Left ventricle myocardium inferior (tissue), 1 donor: ENCODE measurements at places on chromosomes 4 and X. TPM values are rescaled to one million over a fixed set of nuclear protein-coding genes. Genes with fewer than 3 reads are reported as not detected.

SCARB2 gene
- 87.4 TPM for total RNA-seq

GRCh38 chrX:63012574-63012973 lies 338.6 kb downstream of the SPIN4 start:
- DNase-seq = no peak

- no peak for DNase-seq
These were observed 66.0 kb downstream of the MANBA start for GRCh38 chr4:102694791-102695190.

DNA sequence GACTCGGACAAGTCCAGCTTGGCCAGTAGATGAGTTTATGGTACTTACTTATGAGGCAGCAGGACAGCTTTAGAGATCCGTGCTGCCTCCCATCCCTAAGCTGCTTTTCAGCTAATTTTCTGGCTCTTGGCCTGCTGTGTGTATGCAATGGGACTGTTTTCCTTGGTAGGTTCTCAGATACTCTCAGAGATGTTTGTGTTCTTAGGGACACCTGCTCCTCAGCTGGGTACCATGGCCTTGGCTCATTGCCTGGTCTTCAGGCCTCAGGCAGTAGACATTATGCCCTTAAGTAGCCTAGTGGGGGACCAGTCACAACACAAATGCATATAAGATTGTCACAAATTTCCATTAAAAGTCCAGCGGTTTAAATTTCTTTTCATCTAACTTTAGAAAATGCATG lies 688.0 kb downstream of the PCDH7 start:
- no peak for DNase-seq

HPGDS gene
- total RNA-seq = 2.3 TPM

GRCh38 chrX:46837558-46838485 lies 979 bp downstream of the RP2 start:
- no peak for DNase-seq

GRCh38 chr4:8653326-8654000 lies 60.9 kb downstream of the CPZ start:
- no peak for DNase-seq

PABPC5 gene
- 0.91 TPM for total RNA-seq

GRIA2 gene
- not detected for total RNA-seq

- no peak for DNase-seq
These were observed 58.1 kb upstream of the BCOR start for GRCh38 chrX:40155589-40156469.

DNA sequence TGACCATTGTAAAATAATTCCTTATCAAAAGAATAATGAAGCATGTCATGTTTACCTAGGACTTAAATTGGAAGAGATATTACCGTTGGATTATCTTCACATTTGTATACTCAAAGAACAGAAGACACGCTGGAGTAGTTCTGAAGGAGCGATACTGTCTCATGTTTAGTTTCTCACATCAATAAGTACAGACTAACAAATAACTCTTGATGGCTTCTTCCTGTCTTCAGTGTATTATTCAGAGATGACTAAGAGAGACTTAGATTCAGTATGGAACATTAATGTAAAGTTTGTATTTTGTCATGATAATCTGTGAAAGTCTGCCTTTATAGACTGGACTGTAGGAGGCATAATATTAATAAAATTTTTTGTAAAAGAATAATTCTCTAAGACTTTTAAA lies 72.7 kb downstream of the SPRY1 start:
- no peak for DNase-seq
